GM12864 (cell line): ENCODE measurements at places on chromosomes 5 and 9.
A peak's percentile ranks its signal among the peaks of the same experiment; 100 is the strongest.

DNA sequence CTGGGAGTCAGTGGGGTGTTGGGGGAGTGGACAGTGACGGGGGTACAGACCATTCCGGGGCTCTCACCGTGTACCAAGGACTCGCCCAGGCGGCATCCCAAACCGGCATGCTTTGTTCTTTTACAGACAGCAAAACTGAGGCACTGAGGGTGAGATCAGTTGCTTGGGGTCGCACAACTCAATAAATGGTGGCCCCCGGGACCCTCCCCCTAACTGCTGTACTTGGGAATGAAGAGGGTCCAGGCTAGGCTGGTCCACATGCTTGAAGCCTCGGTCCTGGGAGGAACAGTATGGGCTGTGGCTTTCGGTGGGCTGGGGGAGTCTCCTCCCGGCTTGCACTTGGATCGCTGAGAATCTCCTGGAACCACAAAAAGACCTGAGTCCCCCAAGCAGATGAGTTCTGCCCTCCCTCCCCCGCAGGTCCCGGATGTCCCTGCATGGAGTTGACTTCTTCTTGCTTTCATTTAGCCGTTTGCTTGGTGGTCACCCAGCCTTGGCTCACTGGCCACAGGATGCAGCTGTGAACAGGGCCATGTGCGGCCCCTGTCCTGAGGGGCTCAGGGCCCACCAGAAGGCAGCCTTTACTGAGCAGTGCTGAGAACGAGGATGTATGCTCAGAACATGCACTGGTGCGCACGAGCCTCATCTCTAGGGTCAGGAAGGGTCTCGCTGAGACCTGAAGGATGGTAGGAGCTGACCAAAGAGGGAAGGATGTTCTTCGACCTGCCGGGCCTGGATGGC is 4.2 kb downstream of the LAMC3 start:
- DNase-seq, result no peak

- no peak for DNase-seq
Observed at GRCh38 chr9:93058355-93059010, at the start of gene SUSD3. SUSD3 (plus strand) TSS chr9:93058701; CDS start chr9:93058743, 42 bp downstream.

- no peak for DNase-seq
Observed at GRCh38 chr9:126543490-126543889, 70.2 kb upstream of the LMX1B start.

DNA sequence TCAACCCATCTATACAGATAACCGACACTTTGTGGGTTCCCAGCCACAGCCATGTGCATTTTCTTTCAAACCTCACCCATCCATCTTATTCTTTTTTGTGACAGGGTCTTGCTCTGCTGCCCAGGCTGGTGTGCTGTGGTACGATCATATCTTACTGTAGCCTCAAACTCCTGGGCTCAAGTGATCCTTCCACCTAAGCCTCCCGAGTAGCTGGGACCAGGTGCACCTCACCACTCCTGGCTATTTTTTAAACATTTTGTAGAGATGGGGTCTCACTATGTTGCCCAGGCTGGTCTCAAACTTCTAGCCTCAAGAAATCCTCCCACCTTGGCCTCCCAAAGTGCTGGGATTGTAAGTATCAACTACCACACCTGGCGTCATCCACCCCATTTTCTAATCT is 7.4 kb upstream of the TMEM38B start:
- DNase-seq, result no peak

- no peak for DNase-seq
Observed at GRCh38 chr5:159547466-159548195, 217.3 kb upstream of the IL12B start.

DNA sequence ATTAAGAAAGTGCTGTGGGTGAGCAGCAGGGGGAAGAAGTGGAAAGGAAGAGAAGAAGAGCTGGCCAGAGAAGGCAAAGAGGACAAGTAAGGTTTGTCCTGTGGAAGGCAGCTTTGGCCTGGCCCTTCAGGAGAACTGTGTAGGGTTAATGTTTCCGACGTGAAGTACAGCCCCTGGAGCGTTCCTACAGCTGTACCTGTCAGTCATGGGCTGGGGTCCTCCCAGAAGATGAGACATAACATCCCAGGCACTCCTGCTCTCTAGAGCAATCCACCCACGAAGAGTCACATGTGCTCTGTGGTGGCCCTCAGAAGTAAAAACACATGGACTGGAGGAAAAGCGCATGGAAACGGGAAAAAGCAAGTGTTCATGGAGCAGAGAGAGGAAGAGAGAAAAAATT is 237.4 kb downstream of the CAAP1 start:
- DNase-seq, result no peak

- DNase-seq, result no peak
Observed at GRCh38 chr5:145922059-145922458, 14.3 kb upstream of the SH3RF2 start.

- DNase-seq, result no peak
Observed at GRCh38 chr9:129330711-129331492, 152.8 kb upstream of the IER5L start.

- DNase-seq, result no peak
Observed at GRCh38 chr5:106854922-106855321, 815.8 kb downstream of the EFNA5 start.

DNA sequence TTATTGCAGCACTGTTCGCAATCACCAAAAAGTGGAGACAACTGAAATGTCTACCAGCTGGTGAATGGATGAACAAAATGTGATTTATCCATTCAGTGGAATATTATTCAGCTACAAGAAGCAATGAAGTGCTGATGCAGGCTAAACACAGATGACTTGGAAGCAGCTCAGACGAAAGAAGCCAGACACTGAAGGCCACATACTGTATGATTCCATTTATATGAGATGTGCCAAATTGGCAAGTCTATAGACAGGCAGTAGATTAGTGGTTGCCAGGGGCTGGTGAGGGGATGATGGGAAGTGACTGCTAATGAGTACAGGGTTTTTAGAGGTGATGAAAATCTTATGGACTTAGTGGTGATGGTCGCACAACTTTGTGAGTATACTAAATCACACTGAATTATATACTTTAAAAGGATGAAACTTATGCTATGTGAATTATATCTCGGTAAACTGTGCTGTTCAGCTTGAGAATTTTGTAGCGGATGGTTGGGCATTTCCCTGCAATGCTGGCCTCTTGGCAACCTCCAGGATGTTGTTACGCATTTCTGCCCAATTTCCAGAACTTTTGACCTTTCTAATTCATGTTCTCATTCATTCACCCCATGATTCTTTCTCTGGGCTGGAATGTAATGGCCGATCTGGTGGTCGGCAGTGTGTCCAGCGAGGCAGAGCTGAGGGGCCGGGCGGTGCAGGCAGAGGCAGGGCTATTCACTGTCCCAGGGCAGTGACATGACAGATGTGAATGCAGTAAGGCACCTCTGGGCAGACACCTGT is 22.0 kb upstream of the WNK2 start:
- DNase-seq, result no peak

DNA sequence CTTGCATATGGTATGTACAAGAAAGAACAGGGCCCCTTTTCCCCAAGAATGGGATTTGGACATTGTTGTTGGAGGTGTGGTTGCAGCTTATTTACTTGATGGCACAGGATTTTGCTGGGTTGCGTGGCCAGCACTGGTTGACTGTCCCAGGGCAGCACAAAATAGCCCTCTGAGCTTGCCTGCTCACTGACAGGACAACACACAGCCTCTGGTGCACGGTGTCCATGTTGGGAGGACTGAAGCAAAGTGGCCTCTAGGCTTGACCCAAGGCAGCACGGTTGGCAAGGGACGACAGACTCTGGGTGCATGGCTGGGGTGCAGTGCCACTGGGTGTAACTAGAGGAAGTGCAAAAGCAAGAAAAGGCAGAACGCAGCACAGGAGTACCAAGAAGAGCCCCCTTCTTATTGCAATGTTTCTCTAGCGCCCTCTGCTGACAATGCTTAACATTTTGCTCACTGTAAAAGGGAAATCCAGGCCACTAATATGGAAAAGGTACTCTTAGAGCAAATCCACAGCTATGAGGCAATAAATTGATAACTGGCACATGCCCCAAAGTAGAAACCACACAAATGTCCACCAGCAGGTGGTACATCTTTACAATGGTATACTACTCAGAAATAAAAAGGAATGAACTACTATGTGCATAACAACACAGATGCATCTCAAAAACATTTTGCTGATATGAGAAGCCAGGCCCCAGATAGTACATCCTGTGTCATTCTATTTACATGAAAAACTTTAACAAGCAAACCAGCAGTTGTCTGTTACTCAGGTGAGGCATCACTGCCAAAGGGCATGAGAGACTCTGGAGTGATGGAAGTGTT is 47.4 kb upstream of the BARX1 start:
- peak; percentile 18 for DNase-seq

DNA sequence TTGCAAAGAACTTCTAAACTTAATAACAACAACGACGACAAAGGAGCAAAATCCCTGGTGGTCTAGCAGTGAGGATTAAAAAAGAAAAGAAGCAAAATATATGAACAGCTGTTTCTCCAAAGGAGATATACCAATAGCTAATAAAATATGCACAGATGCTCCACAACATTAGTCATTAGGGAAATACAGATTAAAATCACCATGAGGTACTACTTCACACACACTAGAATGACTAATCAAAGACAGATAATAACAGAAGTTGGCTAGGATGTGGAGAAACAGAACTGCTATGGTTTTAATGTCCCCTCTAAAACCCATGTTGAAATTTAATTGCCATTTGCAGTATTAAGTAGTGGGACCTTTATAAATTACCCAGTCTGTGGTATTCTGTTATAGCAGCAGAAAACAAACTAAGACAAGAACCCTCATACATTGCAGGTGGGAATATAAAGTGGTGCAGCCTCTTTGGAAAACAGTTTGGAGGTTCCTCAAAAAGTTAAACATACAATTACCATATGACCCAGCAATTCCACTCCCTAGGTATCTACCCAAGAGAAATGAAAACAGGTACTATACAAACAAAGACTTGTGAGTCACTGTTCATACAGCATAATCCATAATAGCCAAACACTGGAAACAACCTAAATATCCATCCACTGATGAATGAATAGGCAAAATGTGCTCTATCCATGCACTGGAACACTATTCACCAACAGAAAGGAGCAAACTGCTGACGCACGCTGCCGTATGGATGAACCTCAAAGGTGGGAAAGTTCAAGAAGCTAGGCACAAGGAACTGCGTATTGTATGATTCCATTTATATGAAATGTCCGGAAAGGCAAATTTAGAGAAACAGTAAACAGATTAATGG is 11.4 kb upstream of the DUSP1 start:
- no peak for DNase-seq

- no peak for DNase-seq
Observed at GRCh38 chr5:58860680-58861079, 277.8 kb downstream of the RAB3C start.
